ENCODE measurements at places on chromosomes 5 and 9. TPM values are rescaled to one million over a fixed set of nuclear protein-coding genes. Genes with fewer than 3 reads are reported as not detected.

GRCh38 chr5:144356489-144356888 is 185.8 kb downstream of the KCTD16 start:
- DNase-seq: no peak

DNA sequence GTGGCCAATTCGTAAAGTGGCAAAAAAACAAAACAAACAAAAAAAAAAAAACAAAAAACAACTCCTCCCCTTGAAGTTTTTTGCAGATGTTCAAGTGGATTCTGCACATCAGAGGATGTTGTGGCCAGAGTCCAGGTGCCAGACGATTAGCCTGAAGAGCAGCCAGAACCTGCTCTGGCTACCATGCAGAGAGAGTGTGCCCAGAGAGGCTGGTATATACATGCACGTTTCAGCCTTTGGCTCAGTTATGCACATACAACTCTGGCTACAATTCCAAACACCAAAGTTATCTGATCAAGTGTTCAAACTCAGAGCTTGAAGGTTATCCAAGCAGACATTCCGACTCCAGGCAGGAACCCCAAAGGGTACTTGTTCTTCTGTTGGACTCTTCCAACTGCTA is 34.7 kb downstream of the GGTA1 start:
- no peak for DNase-seq

DNA sequence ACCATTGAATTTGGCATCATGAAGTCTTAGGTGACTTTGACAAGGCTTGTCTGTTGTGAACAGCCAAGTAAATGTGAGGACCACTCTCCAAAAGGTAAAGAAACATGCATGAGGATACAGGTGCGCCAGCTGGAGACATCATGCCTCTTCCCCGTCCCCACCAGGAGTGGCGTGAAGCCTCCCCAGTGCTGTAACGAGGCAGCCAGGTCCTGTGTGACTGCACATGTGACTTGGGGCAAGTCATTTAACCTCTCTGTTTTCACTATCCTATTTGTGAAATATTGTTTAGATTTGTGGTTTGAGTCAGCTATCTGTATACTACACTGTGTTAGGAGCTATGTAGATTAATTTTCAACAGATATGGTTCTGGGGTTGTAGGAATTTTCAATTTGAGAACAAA is 65.0 kb downstream of the DOCK8 start:
- no peak for DNase-seq

- no peak for DNase-seq
These were observed 98.2 kb downstream of the USP20 start for GRCh38 chr9:129933185-129934040.

DNA sequence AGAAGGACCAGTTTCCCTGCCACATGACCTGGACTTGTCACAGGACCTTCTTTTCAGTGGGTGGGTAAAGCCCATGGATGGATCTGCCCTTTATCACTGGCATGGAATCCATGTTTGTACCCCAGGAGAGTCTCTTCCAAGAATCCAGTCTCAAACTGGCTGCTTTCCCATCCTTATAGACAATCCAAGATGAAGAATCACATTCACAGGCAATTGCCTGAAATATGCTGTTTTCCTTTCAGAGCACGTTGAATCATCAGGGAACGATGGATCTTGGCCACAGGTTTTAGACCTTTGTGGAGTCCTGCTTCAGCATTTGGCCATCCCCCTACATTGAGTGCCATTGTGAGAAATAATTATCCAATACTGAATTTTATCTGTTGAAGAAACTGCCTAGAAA is 319.8 kb downstream of the ASTN2 start:
- DNase-seq: no peak

- no peak for DNase-seq
These were observed 143.9 kb downstream of the C9orf50 start for GRCh38 chr9:129476821-129477611.

DNA sequence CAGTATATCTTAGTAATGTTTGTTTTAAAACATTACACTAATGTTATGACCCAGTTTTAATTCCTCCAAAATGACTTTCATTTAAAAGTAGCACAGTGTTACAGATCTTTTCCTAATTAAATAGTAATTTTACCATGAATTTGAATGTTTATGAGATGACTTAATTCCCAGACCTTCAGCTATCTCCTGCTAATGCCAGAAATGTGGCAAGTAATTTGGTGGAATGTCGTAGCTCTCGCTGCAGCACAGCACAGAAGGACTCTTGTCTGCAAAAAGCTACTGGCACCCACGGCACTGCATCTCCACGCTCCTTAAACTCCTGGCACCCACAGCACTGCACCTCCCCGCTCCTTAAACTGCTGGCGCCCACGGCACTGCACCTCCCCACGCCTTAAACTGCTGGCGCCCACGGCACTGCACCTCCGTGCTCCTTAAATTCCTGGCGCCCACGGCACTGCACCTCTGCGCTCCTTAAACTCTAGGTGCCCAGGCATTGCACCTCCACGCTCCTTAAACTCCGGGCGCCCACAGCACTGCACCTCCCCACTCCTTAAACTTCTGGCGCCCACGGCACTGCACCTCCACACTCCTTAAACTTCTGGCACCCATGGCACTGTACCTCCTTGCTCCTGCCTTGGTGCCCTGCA is 163.1 kb downstream of the CDK5RAP2 start:
- no peak for DNase-seq

GRCh38 chr9:116589392-116590354 is 97.4 kb upstream of the TRIM32 start:
- DNase-seq: no peak

- DNase-seq: no peak
These were observed 161.1 kb downstream of the MAST4 start for GRCh38 chr5:66757219-66757833.

DNA sequence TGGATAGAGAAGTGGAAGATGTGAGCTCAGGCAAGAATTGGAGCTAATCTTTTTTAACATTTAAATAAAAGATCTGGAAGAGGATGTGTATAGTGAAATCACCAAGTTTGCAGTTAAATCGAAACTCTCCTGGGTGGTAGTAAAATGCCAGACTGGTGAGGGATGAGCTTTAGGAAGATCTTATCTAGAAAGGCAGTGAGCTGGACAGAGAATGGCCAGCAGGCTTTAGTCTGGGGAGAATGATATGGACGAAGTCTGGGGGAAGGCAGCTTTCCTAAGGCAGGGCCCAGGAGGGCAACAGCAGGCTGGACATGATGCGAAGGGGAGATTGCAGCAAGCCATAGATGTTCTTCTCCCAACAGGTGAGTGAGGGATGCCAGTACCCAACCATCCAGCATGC is 25.6 kb downstream of the UNC5A start:
- DNase-seq: no peak

DNA sequence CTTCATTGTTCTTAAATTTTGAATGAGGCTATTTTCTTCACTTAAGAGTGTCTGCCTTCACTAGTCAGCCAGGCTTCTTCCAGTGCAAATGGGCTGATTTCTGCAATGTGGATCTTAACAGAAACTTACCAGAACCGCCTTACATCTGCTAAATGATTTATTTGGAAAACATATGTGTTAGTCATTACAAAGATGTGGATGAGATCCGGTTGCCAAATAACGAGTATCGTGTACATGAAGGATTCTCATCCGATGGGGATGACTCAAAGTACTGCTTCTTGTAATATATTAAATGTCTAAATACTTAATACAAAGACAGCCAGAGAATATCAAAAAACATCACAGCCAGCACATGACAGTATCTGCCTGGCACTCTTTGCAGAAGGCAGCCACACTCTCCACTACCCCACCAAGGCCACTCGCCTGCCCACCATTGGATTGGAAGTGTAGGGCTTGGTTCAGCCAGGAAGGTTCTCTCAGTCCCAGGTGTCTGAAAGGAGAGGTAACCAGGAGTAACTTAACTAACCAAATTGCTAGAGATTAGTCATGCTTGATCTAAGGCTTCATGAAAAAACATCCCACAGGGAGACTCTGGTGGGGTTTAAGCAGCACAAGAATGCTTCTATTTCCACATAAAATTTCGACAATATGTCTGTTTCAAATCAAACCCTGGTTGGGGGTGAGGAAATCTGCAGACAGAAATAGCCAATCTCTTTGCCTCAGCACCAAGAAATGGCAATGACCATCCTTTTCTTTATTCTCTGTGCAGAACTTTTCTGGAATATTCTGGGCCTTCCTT is 174.8 kb downstream of the GADD45G start:
- no peak for DNase-seq

DNA sequence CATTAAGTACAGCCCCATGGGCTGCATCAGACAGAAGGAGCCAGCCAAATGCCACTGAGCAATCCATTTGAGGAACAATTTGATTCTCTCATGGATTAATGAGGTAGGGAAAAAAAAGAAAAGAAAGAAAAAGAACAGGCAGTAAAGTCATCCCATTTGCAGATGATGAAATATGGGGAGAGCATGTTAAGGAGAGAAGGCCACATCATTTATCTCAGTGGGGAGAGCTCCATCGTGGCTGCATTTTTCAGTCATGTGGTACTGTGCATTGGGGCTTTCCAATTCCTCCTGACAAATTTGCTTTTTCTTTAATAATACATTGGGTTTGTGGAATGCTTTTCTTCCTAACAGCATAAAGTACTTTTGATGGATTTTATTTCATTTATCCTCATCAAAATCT is 375.2 kb upstream of the TLE4 start:
- DNase-seq: no peak

- DNase-seq: no peak
These were observed 28.1 kb downstream of the TGFBI start for GRCh38 chr5:136056771-136057335.

DNA sequence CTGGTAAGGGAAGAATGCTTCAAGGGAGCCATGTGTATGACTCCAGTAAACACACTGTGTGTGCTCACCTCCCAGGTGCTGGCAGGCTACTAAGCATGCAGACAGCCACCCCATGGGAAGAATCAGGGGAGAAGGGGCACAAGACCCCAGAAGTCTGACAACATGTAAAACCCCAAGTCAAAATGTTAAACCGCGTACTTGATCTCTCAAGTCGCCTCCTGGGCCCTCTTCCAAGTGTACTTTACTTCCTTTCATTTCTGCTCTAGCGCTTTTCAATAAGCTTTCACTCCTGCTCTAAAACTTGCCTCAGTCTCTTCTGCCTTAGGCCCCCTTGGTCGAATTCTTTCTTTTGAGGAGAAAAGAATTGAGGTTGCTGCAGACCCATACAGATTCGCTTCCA is 31.3 kb downstream of the DAPK1 start:
- DNase-seq: no peak

DNA sequence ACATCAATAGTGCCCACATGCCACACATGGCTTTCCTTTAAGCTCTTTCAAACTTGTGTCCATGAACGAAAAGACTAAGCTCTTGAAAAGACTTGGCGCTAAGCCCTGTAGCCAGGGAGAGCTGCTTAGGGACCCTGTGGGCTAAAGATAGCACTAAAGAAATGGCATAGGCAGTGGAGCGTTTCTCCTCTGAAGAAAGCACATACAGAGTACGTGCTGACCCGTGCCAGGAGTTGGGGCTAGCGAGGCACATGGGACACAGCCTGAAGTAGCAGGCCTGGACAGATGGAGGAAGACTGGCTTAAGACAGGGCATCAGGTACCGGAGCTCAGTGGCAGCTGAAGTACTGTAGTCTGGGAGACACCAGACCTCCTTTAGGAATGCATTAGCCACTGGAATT is 39.7 kb downstream of the ADGRV1 start:
- DNase-seq: no peak

DNA sequence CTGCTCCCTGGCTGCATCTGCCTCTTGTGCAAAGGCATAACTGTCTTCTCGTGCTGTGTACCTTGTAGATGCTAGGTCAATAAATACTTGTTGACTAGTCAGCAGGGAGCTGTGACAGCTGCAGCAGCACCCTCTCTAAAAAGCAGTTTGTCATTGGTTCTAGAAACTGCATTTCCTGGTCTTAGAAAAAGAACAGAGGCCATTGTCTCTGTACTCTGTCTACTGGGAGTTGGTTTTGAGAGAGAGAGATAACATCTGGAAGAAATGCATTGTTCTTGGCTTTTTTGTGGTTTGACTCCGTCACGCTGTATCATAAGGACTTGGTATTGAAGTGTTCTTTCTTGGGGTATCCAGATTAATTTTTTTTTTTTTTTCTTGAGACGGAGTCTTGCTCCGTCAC is 32.3 kb downstream of the SH3GLB2 start:
- no peak for DNase-seq

GRCh38 chr9:89400403-89401116 is 82.3 kb downstream of the SECISBP2 start:
- no peak for DNase-seq

GRCh38 chr9:106797299-106797698 is 65.7 kb upstream of the ZNF462 start:
- no peak for DNase-seq

GRCh38 chr5:134525683-134526482 is 413 bp downstream of the JADE2 start:
- peak; percentile 84 for DNase-seq

DNA sequence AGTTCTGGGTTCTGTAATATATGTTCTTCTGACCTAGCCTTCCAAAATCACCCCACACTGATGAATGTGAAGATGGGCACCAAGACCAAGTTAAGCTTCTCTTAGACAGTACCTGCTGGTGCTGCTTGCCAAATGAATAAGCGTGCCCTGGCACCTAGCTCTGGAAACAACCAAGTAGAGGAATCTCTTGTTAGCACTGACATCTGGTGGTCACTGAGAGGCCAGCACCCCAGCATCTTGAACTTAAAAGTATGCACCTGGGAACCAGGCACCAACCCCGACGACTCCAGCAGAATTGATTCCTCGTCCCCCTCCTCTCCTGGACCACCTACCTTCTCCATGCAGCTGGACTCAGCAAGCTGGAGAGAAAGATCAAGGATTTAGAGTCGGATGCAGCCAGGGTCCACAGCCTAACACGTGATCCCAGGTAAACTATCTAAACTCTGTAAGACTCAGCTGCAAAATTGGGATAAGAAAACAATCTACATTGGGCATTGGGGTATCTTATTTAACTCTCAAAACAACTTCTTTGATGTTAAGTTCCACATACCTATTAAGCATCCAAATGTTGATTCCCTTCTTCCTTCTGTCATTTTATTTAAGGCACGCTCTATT is 89.8 kb downstream of the SLC1A3 start:
- DNase-seq: peak; percentile 55

DNA sequence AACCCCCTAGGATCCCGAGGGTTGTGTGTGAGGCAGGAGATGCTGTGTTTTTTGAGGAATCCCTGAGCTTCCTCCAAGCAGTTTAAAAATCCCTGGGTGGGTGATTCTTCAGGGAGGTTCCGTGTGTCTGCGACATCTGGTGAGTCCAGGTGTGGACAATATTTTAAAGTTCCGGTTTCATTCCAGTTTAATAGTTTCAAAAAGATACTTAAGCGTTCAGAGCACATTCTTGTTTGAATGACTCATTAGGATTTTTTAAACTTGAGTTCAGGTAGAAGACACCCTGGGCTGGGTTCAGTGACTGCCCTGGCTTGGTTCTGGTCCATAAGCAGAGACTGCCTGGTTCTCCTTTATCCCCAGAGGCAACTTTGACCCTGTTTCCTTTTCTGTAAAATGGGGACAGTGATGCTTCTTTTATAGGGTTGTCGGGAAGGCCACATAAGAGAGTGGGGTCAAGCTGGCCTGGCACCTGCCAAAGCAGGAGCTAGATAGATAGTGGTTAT is 119.2 kb downstream of the RGS3 start:
- no peak for DNase-seq

GRCh38 chr5:180604271-180604670 is 13.0 kb upstream of the SCGB3A1 start:
- DNase-seq: peak; percentile 61

GRCh38 chr9:71285191-71285656 is 163.8 kb upstream of the TRPM3 start:
- DNase-seq: peak; percentile 40

Gene SAXO1
- total RNA-seq: 0.35 TPM

Gene UQCRQ
- total RNA-seq: 306 TPM

Gene TNIP1
- 132 TPM for total RNA-seq

Gene ECSCR
- 34.9 TPM for total RNA-seq

Gene DENND1A
- total RNA-seq: 19.6 TPM

Gene PDE4D
- total RNA-seq: 78.9 TPM

Gene C9orf50
- 1.1 TPM for total RNA-seq

Gene GMCL2
- total RNA-seq: not detected

Gene FOXD4L5
- 0.09 TPM for total RNA-seq

Gene YIPF5
- total RNA-seq: 48.0 TPM

All from kidney (tissue), 22 donors.